Activated CD4-positive, alpha-beta T cell treated with anti-CD3 and anti-CD28 coated beads for 4 hours (primary cell): ENCODE measurements at places on chromosomes 6 and 20.

DNA sequence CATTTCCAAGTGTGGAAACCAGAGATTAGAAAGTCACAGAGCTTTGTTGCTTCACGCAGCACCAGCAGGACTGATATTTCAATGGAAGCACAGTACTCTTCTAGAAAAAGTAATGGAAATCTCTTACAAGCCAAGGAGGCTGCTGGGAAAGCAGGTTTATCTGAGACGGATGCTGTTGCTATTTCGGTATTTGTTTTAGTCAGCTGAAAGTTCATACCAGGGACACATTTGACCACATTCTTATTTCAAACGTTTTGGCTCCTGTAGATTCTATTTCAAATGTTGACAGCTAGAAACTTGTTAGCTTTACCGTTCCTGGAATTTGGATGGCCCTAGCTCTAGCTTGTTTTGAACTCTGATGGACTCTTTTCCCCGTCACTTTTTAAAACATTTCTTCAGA, 3.7 kb upstream of the TMEM242 start:
- DNase-seq: no peak

DNA sequence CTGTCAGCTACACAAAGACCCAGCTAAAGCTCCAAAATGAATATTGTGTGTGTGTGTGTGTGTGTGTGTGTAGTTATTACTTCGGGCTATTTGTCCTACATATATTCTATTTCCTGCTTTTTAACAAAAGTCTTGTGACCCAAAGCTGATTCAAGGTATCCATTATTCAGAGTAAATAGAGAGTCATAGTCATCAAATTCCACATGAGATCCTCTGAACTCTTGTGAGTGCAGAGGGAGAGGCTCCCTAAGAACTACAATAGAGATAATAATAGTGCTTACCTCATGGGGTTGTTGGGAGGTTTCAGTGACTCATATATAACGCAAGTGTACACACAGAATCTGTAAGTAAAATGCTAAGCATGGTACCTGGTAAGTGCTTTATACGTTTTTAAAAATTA, 95.6 kb upstream of the SHLD1 start:
- DNase-seq: no peak

- DNase-seq: no peak
These were observed 151.5 kb upstream of the SALL4 start for GRCh38 chr20:51953731-51954340.

GRCh38 chr20:47358039-47358671, 1.7 kb upstream of the ZMYND8 start:
- DNase-seq: no peak

DNA sequence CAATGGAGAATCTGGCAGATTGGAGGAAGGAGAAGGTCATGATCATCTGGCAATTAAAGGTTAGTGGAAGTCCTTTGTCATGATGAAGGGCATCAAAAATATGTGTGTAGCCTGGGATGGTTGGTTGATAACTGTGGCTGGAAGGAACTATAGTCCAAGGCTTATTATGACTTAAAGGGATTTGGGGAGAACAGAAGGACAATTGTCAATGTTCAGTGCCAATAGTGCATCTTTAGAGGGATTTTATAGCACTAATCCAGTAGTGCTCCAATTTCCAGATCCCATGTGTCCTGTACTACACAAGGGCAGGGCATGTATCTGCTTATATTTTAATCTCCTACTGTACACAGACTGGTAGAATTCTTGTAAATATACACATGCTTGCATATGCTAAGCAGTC, 5.0 kb upstream of the ZBTB24 start:
- no peak for DNase-seq

DNA sequence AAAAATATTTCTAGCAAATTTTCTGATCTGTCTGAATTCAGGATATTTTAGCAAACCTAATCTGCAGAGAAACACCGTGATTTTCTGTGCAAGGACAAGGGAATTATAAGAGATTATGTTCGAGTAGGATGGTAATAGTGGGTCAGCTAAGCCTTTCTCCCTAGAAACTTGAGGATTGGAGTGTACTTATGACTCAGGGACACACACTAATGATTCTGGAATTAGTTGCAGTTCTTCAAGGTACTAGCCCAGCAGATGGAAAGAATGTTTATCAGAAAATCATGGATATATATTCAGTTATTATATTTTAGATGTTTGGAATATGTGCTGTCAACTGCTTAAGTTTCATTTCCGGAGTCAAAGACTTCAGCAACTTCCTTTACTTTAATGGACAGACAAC, 177.1 kb upstream of the MAP3K7 start:
- DNase-seq: no peak

- DNase-seq: no peak
These were observed 216.8 kb downstream of the GJA1 start for GRCh38 chr6:121652223-121652622.
